Activated naive CD8-positive, alpha-beta T cell treated with anti-CD3 and anti-CD28 coated beads, Interleukin-2, amount 50 U/mL, for 16 hours (primary cell): ENCODE measurements at places on chromosomes 5 and 9.

DNA sequence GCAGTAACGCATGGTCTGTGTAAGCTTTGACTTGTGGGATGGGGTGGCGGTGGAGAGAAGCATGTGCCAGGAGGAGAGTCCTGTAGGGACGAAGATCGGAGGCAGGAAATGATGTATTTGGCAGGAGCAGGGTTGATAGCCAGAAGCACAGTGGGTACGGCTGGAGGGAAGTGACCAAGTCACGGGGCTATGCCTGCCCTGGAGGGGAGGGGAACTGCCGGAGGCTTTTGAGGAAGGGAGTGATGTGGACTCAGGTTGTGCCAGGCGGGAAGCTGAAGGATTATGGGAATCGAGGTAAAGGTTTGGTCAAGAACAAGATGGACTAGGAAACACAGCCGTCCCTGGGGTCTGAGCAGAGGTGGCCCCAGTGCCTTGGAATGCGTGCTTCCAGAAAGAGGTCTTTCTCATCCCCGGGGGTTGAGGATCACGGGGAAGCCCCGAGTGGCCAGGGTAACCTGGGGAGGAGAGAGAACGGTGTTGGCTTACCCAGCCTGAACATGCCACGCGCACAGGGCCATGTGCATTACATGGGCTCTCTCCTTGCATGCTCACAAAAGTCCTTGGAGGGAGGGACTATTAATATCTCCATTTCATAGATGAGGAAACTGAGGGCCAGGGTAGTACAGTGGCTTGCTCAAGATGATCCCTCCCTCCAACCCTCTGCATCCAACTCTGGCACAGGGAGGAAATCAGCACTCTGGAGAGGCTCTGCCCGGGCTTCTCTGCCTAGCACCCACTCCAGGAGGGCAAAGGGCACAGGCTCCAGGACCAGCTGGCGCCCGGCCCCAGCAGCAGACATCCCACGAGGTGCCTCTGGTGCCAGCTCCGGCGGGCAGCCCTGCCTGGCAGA, 253.8 kb downstream of the PBX3 start:
- DNase-seq: no peak

- no peak for DNase-seq
Observed at GRCh38 chr9:79185866-79186265, 385.9 kb upstream of the TLE4 start.

DNA sequence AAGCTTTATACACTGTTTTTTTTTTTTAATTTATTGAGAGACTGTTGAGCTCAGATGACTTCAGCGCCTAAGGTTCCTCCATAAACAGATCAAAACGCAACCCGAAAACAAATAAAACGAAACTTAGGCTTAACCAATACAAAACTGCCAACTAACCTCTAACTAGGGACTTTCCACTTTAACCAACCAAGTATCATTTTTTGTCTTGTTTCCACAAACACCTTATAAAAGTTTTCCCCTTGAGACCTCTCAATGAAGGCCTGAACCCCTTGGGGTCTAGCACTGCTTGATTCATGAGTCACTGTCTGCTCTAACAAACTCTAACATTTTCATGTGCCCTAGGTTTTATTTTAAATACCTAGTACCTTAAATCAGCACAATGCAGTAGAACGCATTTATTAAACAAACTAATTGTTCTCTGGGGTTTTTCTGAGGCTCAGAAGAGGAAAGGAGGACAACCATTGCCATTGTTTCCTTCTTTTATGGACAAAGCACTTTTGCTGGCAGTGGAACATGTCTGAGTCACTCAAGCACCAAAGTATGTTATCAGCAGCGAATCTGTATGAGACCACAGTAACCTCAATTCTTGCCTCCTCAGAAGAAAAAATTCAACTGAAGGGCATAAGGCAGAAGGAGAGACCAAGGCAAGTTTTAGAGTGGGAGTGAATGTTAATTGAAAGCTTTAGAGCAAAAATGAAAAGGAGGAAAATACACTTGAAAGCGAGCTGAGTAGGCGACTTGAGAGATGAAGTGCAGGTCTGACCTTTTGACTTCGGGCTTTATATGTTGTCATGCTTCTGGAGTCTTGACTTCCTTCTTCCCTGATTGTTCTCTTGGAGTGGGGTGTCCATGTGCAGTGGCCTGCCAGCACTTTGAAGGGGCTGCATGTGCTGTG, 97.7 kb upstream of the HCN1 start:
- no peak for DNase-seq

DNA sequence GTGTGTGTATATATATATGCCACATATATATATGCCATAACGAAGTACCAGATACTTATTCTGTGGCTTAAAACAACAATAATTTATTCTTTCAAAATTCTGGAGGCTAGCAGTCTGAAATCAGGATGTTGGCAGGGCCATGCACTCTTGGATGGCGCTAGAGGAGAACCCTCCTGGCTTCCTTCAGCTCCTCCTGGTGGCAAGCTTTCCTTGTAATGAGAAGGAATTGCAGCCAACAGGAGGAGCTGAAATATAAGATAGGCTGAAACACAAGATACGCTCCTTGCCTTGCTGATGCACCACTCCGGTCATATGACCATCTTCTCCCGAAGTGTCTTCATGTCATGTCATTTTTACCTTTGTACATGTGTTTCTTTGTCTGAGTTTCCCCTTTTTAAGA, 368.1 kb upstream of the CTNND2 start:
- DNase-seq: no peak

DNA sequence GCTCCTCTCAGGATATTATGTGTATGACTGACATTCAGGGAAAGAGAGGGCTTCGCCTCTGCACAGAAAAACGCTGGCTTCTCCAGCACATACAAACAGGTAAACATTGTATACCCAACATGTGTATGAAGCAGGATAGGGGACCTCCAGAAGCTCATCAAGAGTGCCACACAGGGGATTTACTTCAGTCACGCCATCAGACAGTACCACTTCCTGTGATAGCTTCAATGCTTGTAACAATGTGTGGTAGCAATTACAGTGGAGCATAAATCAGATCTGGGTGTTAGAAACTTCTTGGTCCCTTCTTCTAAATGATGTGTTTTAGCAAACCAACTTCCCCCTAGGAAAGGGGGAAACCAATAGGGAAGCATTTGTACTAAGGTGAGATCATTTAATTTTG, 160.8 kb downstream of the TSSK1B start:
- no peak for DNase-seq

- no peak for DNase-seq
Observed at GRCh38 chr9:77759391-77759790, 111.3 kb upstream of the GNA14 start.

- no peak for DNase-seq
Observed at GRCh38 chr9:22241611-22242010, 205.0 kb upstream of the DMRTA1 start.

DNA sequence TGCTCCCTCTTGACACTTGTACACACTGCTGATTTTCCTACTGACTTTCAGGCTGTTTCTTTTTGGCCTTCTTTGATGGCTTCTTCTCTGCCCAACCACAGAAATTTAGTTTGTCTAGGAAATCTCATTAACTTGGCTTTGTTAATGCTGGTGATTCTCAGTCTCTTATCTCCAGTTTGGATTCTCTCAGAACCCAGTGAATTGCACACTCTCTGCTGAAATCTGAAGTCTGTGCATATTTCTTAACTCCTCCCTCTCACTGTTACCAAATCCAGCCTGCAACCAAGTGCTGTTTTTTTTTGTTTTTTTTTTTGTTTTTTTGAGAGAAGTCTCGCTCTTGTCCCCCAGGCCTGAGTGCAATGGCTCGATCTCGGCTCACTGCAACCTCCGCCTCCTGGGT, 117.2 kb downstream of the CDC42SE2 start:
- DNase-seq: no peak

GRCh38 chr9:82404196-82404870, 415.8 kb downstream of the SPATA31D1 start:
- no peak for DNase-seq

- peak; percentile 47 for DNase-seq
Observed at GRCh38 chr9:133371261-133371711, 4.6 kb downstream of the SURF4 start.

DNA sequence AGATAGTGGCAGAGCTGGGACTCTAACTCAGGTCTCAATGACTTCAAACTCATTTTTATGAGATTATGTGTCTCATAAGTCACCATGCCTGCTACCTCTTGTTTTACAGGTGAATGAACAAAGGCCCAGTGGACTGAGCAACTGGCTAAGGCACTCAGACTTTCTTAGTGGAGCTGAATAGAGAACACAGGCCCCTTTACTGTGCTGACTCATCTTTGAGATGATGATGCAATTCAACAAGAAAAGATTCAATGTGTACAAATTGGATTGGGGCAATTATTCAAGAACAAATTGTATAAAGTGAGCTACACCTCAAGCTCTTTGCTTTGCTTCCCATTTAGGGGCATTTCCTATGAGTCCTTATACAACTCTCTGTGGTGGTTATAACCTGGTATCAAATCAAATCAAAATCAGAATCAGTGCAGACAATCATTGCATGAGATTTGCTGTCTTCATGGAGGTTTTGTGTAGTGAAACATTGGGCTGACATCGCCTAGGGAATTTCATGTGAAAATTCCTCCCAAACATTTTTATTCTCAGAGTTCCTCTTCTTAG, 84.3 kb upstream of the PPP2R2B start:
- DNase-seq: no peak
